ENCODE measurements at places on chromosomes 12 and 14.

DNA sequence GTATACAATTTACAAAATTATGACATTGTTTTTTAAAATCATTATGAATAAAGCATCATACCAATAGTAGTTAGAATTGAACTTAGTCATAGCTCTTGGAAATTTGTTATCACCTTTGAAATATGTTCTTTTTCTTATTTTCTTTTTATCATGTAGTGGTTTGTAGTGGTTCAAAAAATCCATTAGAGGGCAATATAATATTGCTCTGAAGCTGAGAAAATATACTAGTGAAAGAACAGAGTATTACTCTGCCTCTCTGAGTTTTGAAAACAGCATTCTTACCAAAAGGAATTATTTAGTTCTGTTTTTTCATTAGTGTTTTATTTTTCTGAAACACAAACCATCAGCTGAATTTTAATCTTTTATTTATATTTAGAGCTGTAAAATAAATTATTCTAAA, 76.2 kb downstream of the PDZRN4 start:
- no peak for DNase-seq

- no peak for DNase-seq
These were observed 2.2 kb upstream of the ATXN3 start for GRCh38 chr14:92108345-92109254.

DNA sequence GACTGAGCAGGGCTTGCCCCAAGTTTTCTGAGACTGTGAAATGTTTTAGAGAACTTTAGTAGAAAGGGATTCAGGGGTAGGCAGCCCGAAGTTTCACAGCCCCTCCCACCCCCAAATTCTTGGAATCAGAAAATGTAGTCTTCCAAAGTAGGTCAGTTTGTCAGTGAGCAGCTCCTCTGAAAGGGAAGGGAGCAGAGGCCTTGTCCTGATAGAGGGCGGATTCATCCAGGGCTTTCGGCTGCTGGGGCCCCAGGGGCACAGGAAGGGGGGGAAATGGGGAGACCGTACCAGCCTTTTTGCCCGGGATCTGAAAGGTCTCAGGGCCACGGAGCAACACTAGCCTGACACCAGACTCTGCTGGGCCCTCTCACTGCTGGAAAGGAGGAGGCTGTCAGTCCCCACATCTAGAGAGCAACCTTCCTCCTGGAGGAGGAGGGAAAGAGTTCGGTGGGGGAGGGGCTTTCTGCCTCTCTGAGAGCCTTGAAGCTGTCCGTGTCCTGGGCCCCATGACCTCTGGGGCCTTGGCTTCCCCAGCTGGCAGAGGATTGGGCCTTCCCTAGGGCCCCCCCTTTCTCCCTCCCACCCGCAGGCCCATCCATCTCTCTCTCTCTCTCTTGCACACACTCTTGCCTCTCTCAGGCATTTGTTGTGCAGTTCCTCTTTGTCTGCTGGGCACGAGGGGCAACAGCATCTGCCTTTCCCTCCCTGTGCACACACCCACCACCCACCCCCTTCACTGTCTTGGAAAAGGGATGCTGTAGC, at the start of gene IKZF4:
Gene IKZF4 (plus strand): TSS at position 621 of the 762 bp plus-strand sequence. CDS start 451 bp downstream, outside the sequence.
- no peak for DNase-seq

DNA sequence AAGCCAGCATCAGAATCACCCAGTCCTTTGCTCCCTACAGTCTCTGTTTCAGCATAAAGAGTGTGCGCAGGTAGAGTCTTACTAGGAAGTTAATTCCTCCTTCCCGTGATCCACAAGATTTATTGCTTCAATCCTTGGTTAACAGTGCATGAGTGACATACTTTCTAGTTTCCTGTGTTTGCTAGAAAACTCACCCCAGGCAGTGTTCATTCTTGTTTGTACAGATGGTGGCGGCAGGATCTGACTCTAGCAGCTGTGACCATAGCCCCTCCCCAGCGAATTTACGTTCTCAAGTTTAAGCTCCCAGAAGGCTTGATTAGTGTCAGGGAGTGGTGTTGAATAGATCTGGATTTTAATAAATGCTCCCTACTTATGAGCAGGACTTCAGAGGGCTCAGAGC, 75.9 kb upstream of the ANO2 start:
- no peak for DNase-seq

GRCh38 chr14:94936901-94937685, 167.2 kb upstream of the GSC start:
- no peak for DNase-seq

DNA sequence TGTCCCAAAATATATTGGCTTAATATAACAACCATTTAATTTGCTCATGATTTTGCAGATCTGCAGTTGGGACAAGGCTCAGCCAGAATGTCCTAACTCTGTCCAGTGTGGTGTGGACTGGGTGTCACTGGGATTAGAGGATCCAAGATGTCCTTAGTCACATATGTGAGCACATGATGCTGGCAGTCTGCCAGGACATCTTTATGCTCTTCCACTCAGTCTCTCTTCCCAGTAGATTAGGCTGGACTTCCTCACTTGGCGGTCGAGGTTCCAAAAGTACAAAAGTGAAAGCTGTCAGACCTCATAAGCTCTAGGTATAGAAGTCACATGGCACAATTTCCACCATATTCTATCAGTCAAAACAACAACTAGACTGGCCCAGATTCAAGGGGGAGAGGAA, 167.9 kb upstream of the NTF3 start:
- DNase-seq = no peak

DNA sequence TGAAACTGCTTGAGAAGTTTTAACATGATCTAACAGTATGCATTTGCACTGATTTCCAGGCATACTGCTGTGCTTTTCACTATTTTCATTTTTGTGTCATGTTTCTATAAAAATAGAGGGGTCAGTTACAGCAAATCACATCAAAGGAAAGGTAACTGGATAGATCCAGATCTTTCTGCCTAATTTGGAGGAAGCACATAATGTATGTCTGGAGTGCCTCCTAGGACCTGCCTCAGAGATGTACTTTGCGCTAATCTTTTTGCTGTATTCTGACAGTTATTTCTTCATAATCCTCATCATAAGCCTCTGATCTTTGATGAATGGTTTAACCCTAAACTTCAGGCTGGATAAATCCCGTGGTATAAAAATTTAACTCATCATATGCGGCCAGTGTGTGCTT, 111.2 kb upstream of the NPAS3 start:
- no peak for DNase-seq

DNA sequence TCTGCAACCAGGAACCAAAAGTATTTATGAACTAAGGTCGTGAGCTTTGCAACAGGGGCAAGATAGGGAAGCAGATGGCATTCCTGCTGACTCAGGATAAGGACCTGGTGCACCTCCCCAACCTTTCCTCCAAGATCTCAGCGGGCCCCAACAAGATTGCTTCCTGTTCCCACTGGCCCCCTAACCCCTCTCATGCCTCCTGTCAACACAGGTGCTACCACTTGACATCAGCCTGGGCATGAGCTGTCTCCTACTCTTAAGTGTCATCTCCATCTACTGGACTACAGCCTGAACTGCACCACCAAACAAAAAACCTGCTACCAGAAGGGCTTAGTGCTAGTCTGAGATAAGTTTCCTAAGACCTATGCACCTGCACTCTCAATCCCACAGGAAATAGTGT, 32.7 kb downstream of the MED6 start:
- DNase-seq = no peak

DNA sequence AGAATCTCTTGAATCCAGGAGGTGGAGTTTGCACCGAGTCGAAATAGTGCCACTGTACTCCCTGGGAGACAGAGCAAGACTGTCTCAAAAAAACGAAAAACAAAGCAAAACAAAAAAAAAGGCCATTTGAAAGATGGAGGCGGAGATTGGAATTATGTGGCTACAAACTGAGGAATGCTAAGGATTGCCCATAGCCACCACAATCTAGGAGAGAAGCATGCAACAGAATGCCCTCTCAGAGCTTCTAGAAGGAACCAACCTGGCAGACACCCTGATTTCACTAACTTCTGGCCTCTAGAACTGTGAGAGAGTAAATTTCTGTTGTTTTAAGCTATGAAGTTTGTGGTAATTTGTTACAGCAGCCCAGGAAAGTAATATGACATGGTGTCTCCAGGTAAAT, 50.1 kb upstream of the LIMA1 start:
- no peak for DNase-seq

GRCh38 chr12:76173756-76174155, 89.3 kb upstream of the NAP1L1 start:
- DNase-seq = no peak

- DNase-seq = no peak
These were observed 53.8 kb downstream of the SDR9C7 start for GRCh38 chr12:56880125-56880992.

GRCh38 chr12:104471336-104471735, 14.6 kb downstream of the CHST11 start:
- DNase-seq = no peak

DNA sequence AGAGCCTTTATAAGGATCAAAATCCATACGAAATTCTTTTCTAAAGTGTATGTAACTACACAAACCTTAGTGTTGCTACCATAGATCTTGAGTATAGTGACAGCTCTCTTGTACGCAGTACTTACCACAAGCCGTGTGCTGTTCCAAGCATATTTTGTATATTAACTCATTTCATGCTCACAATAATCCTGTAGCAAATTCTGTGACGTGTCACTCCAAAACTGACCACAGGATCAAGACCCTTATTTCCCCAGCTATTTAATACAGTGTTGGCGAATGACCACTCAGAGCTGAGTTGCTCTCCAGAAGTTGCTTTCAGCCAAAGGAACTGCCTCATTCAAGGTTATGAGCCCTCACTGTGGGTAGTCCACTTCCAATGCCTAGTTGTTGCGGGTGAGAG, 169.8 kb downstream of the BTG1 start:
- no peak for DNase-seq

DNA sequence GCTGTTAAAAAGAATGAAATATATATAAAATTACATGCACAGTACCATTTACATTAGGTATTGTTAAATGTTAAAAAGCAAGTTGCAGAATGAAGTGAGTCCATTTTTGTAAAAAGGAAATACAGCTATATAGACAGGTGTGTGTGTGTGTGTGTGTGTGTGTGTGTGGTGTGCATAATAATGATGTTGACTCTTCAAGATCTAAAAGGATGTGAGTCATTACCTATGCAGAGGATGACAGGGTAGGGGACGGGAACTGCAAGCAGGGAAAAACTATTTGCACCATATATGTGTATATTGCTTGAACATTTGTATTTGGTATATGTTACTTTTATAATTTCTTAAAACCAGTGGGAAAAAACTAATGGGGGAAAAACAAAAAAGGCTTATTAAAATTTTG, 3.1 kb downstream of the C14orf39 start:
- DNase-seq = no peak

GRCh38 chr12:57272337-57273151, 21.6 kb upstream of the STAC3 start:
- no peak for DNase-seq

DNA sequence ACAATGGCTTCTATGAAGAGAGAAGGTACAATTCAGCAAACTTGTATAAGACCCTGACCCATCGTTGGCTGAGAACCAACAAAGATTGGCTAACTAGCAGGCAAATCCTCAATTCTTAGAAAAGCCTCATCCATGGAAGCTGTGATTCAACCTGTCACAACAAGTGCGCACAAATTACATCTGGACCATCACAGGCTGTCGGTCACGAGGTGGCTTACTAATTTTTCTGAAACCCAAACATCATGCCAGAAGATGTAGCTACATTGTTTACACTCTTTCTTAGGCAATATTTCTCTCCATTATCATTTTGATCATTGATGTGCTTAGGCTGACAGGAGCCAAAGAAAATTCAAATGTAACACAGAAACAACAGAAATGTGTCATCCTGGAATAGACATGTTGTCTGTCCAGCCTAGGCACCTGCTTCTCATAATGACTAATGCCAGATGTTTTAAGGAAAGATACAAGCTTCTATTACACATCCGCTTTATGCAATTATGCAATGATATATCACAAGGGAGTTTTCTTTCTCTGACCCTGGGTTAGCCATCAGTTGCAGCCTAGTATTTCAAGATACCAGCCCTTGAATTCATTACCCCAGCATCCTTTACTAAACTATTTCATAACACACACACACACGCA, 92.9 kb upstream of the DIO2 start:
- no peak for DNase-seq

DNA sequence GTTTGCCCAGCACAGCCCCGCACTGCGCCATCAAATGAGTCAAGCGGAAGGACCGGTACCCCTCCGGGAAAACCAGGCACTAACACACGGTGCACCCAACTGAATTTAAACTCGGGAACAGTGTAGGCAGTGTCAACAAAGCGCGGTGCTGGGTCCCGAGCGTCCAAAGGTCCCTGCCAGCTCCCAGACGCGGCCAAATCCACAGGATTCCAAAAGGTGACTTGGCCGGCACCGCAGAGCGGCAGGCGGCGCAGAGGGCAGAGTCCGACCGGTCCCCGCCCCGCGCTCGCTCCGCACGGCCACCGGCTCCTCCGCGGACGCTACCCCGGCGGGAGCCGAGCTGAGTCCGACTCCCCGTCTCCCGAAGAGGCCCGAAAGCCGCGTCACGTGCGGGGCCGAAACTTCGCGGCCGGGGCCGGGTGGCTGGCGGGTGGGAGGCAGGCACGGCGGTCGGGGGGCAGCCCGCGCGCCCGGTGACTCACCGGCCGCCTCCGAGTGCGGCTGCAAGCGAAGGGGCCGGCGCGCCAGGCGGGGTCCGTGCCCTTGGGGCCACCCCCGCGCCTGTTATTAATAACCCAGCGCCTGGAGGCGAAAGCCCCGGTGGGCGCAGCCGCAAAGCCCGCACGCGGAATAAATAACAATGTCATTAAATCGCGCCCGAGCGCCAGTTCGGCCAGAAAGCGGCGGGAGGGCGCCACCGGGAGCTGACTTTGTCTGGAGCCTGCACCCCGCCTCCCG, 863 bp downstream of the DENND5B start:
- DNase-seq = peak; percentile 22

GRCh38 chr12:100955139-100955538, 160.6 kb downstream of the ANO4 start:
- DNase-seq = no peak

- no peak for DNase-seq
These were observed 9.1 kb downstream of the CEP170B start for GRCh38 chr14:104874110-104874531.

DNA sequence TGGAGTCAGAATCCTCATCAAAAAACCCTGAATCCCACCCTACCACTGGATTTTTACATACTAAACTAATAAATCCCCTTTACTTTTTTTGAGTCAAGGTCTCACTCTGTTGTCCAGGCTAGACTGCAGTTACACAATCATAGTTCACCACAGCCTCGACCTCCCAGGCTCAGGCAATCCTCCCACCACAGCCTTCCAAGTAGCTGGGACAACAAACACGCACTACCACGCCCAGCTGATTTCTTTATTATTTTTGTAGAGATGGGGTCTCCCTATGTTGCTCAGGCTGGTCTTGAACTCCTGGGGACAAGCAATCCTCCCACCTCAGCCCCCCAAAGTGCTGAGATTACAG, 24.3 kb downstream of the SPTSSA start:
- no peak for DNase-seq

GRCh38 chr12:51788876-51789275, 59.6 kb downstream of the FIGNL2 start:
- DNase-seq = no peak

Measured in DMS79 (cell line).